ENCODE measurements at places on chromosomes 1 and 21.
A peak's percentile ranks its signal among the peaks of the same experiment; 100 is the strongest.

GRCh38 chr1:58104960-58105359 lies 441.6 kb downstream of the OMA1 start:
- peak; percentile 26 for DNase-seq

GRCh38 chr1:1609822-1610485 lies 5.3 kb upstream of the MIB2 start:
- no peak for DNase-seq

GRCh38 chr1:61078618-61079295 lies 3.6 kb upstream of the NFIA start:
- peak; percentile 20 for DNase-seq

DNA sequence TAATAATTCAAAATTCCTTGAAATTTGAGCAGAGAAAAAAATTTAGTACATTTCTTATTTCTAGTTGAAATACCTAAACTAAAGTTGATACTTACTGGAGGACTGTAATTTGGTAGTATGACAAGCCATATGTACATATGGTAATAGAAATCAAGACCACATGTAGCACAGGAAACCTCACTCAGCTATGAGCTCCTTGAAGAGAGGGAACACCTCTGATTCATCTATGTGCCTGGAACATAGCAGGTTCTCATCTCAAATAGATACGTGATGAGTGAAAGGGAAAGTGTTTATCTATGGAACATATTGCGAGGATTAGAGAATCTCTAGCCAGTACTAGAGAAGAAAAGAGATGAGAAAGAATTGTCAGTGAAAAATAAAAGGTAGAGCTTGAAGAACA lies 47.9 kb upstream of the GNG4 start:
- DNase-seq = no peak

GRCh38 chr1:158067662-158068061 lies 74.2 kb downstream of the KIRREL1 start:
- DNase-seq = no peak

GRCh38 chr1:112423207-112423606 lies 27.2 kb downstream of the CTTNBP2NL start:
- no peak for DNase-seq

Measured in suppressor macrophage treated with lipopolysaccharide for 4 hours (primary cell).